ENCODE measurements at places on chromosomes 12 and 14.

DNA sequence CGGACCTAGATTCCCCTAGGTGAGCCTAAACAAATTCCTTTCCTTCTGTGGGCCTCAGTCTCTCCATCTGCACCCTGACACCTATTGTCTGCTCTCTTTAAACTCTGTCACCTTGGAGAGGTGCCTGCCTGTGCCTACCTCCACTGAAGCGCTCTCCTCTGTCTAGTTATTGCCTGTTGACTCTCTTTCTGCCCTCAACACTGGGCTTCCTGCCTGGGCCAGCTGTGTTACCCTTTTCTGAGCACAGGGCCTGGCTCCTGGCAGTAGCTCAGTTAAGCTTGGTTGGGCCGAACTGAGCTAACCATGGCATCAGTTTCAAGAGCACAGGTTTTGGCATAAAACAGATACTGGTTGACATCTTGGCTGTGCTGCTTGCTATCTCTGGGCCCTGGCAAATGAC is 43.5 kb downstream of the PRMT8 start:
- DNase-seq, result no peak

DNA sequence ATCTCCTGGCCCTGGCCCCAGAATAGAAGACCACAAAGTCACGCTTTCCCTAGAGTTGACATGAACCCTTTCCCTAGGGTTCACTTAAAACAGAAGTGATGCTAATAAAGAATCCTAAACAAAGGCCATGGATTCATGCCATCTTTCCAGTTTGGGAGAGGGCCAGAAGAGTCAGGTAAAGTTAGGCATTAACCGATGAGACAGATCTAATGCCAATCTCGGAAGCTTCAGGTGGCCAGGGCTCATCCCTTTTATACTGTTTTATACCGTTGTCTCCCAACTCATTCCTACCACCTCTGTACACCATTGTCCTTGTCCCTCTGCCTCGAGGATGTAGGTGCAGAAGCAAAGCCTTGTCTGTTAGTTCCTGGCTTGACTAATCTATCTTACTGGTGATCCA is 22.8 kb upstream of the ACTR10 start:
- no peak for DNase-seq

- DNase-seq, result no peak
Measured at GRCh38 chr12:31818623-31819268, 89.9 kb upstream of the AMN1 start.

GRCh38 chr12:47722136-47722834 is 3.0 kb downstream of the ENDOU start:
- DNase-seq, result no peak

Data from activated T-cell treated with anti-CD3 and anti-CD28 coated beads for 1 hour (primary cell).